Left forelimb (tissue), 1 donor: ENCODE measurements at places on chromosomes 11 and 22.

DNA sequence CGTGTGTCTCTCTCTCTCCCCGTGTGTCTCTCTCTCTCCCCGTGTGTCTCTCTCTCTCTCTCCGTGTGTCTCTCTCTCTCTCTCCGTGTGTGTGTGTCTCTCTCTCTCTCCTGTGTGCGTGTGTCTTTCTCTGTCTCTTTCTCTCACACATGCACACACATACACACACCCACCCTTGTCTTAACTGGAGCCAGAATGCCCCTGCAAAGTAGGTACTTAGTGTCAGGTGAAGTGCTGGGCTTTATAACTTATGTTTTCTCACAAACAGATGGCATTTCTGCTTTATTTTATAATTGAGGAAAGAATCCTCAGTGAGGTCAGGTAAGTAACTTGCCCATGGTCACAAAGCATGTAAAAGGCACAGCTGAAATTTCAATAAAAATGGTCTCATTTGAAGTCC lies 106.0 kb downstream of the CSNK2A3 start:
- no peak for DNase-seq

GRCh38 chr11:111148953-111149352 lies 96.6 kb upstream of the POU2AF2 start:
- DNase-seq: no peak

- no peak for DNase-seq
Observed at GRCh38 chr22:31540966-31541365, 44.6 kb downstream of the SFI1 start.

DNA sequence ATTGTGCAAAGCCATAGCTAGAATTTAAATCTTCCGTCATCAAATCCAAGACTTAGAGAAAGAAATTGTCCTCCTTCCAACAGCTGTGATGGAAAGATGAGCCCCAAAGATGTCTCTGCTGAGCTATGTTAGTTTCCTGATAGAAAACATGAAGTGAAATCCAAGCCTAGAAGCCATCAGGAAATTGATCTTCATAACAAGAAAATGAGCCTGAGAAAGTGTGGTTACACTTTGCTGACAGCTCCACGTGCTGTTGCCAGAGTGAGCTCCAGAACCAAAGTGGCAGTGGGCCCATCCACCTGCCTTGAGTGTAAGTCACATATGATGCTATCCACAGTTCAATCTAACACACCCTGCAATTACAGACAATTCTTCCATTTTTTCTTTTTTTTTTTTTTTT lies 58.0 kb upstream of the UBASH3B start:
- no peak for DNase-seq

- no peak for DNase-seq
Observed at GRCh38 chr11:1690167-1691025, 6.6 kb upstream of the KRTAP5-6 start.

DNA sequence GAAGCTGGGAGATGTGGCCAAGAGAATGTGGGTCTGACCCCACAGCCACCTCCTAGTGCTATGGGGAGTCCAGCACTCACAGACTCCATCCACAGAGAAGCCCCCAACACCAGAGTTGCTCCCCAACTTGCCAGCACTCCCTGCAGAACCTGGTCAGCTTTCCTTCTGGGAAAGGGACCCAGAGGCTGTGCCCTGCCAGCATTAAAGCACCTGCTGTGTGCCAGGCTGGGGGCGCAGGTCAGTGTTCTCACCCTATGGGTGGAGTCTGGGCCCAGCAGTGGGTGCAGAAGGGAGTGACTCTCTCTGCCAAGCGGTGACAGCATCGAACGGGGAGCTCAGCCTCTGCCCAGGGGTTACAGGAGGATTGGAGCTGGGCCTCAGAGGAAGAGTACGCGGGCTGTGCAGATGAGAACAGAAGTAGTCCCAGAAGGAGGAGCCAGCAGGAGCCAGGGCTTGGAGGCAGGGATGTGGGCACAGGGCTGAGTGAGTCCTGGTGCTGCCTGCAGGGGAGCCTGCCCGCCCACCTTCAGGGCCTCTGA lies 114.4 kb downstream of the MPPED1 start:
- peak; percentile 33 for DNase-seq

- no peak for DNase-seq
Observed at GRCh38 chr11:47464483-47464882, 15.5 kb upstream of the RAPSN start.

DNA sequence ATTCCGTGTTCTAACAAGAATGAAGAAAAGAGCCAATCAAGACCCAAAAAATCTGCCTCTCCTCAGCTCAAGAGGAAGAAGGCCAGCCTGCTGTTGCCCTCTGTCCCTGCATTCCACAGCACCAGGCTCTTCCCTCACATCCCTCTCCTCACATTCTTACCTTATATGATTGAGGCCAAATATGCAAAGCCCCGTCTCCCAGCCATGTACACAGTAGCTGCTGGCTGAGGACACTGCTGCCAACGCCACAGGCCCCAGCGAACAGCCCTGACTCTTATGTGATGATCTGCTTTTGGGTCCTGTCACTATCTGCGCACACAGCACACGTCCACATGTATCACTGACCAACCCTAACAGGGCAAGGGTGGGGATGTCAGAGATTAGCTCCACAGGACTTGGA lies 60.2 kb downstream of the MICAL3 start:
- no peak for DNase-seq

DNA sequence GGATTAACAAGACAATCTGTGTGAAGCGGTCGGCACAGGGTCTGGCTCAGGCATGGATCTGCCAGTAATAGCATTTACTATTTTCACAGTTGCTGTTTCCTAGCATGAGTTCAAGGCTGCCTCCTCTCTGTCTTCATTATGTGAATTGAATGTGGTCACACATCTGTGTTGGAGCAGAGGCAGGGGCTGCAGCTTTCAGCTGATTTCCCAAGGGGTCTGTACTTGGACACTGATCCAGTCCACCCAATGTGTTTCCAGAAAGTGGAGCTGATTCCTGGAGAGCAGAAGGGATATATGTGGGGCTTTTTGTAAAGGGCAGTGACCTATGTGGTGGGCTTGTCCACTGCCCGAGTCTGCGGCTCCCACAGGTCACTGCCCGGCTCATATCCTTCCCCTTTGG lies 3.5 kb upstream of the CELSR1 start:
- DNase-seq: no peak

GRCh38 chr11:119666463-119667131 lies 62.4 kb downstream of the NECTIN1 start:
- DNase-seq: peak; percentile 85

GRCh38 chr11:107973641-107974040 lies 35.1 kb upstream of the CUL5 start:
- no peak for DNase-seq

GRCh38 chr22:49186762-49187161 lies 640.9 kb downstream of the BRD1 start:
- no peak for DNase-seq

DNA sequence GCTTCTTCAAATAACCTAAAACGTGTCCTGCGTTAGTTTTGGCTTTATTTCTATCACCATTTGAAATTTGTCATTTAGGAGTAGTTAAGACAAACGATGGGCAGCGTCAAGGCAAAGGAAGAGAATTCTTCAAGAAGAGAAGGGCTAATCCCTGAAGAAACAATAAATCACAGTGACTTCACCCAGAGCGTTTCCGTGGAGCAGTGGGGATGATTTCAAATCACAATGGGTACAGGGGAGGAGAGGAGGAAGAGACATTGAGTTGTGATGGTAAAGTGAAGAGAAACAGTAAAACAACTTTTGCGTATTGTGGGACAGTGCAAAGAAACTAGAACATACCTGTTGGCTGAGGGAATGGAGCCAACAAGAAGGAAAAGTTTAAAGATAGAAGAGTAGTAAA lies 9.7 kb downstream of the PDGFD start:
- DNase-seq: no peak

DNA sequence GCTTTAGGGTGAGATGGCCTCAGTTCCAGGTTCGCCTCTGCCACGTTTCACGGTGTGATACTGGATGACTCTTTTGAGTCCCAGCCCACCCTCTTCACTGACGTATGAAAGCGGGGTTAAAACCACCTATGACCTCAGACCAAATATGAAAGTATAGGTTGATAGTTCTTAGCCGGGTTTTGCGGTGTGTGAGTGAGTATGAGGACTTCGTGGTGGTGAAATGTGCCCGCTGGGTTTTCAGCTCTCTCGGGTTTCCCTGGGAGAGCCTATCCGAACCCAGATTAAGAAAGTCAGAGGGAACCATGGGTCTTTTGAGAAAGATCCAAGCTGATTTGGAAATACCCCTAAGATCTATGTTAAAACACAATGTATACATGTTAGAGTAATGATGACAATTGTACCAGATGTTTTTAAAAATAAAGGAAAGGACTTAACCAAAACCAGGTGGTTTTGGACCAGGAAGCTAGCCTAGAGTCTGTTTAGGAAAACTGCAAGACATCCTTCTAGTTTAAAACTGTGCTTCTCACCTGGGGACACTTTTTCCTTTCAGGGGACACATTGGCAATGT lies 25.8 kb upstream of the ST3GAL4 start:
- DNase-seq: no peak

GRCh38 chr11:87634331-87634730 lies 540.9 kb downstream of the RAB38 start:
- DNase-seq: no peak

DNA sequence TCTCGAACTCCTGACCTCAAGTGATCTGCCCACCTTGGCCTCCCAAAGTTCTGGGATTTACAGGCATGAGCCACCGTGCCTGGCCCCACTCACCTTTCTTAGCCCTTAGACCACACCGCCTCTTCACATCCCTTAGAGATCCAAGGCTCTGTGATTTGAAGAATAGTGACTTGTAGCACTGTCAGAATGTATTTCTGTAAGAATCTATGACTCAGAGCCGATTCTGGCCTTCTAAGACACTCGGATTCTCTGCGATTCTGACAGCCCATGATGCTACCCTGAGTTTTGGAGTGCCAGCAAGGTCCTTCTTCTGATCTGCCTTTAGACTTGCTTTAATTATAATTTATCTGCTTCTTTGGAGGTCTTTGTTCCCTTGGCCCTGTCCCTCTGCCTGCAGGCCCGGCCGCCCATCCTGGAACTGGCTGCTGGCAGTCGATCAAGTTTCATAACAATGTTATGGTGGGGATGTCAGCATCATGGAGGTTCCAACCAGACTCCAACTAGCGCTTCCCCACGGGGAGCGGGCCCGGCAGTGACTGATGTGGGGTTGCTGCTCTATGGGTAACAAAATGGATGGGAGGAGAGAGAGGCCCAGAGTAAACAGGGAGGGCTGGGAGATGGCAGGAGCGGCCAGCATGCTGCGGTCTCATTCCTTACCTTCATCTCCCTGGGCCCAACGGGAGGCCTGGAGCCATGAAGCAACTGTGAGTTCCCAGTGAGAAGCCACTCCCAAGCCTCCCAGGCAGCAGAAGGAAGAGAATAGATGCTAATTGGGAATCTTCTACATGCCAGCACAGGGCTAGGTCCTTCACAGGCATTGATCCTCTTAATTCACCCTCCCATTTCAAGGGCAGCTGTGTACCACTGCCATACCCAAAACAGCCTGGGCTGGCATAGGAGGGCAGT lies 55.7 kb upstream of the RASD2 start:
- DNase-seq: no peak

- DNase-seq: no peak
Observed at GRCh38 chr22:49943771-49944398, 16.7 kb upstream of the PIM3 start.

GRCh38 chr22:21823740-21824444 lies 43.6 kb downstream of the MAPK1 start:
- DNase-seq: no peak

DNA sequence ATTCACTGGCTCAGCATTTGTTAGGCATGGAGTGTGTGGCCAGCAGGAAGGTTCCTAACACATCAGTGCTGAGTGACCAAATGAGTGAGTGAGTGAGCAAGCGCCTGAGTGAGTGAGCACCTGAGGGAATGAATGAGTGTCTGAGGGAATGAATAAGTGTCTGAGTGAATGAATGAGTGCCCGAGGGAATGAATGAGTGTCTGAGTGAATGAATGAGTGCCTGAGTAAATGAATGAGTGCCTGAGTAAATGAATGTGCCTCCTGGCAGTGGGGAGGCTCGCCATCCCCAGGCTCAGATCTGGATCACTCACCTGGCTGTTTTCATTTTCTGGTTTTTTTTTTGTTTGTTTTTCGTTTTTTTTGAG lies 52.1 kb upstream of the TCF20 start:
- DNase-seq: no peak

- no peak for DNase-seq
Observed at GRCh38 chr22:22487869-22488597, 20.5 kb downstream of the ZNF280B start.

- DNase-seq: no peak
Observed at GRCh38 chr11:30935861-30936260, 349.7 kb upstream of the MPPED2 start.

DNA sequence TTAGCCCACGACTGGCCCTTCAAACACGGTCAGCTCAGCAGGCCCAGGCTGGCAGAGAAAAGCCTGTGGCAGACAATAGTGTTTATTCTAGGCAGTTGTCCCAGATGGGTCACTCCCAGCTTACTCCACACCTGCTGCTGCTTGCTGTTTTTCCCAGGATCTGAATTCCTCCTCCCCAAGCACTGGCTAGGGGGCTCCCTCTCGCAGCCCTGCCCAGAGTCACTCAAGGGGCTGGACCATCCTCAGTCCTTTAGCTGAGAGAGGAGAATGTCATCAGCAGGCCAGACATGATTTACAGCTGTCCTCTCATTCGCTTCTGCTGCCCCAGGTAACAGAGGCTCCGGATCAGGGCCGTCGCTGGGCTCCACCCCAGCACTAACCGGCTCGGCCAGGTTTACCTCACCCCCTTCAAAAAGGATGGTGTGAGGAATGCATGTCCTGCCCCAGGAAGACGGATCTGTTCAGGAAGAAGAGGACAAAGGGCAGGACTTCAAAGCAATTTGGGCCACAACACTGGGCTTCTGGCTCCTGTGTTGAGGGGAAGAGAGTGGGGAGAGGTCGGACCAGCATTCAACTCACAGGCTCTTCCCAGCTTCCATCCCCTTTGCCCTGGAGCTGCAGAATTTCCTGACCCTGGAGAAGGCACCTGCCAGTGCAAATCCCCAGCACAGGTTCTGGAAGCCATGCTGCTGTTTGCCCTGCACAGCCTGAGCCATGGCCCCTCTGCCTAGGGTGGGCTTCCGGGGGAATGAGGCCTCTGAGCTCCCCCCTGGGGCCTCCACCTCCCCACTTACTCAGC lies 59.7 kb upstream of the BARX2 start:
- no peak for DNase-seq

GRCh38 chr11:120013325-120014250 lies 124.3 kb downstream of the TRIM29 start:
- no peak for DNase-seq
